ENCODE measurements at places on chromosomes 6 and 20. TPM values are rescaled to one million over a fixed set of nuclear protein-coding genes. Genes with fewer than 3 reads are reported as not detected.

The DBNDD2 gene
- total RNA-seq: 1.3 TPM

The CPNE5 gene
- total RNA-seq: not detected

The GINS1 gene
- 6.6 TPM for total RNA-seq

The RIPPLY2 gene
- total RNA-seq: not detected

The GNAS-AS1 gene
- total RNA-seq: 0.83 TPM

The SMPDL3A gene
- total RNA-seq: 9.7 TPM

The SEMG1 gene
- not detected for total RNA-seq

The CFB gene
- 1.8 TPM for total RNA-seq

The RIPOR3 gene
- total RNA-seq: 0.54 TPM

The FHL5 gene
- total RNA-seq: not detected

The ULBP3 gene
- 43.0 TPM for total RNA-seq

The MOG gene
- not detected for total RNA-seq

The PNPLA1 gene
- total RNA-seq: not detected

The CAGE1 gene
- not detected for total RNA-seq

The RHAG gene
- not detected for total RNA-seq
